ENCODE measurements at places on chromosomes 12 and 14. TPM values are rescaled to one million over a fixed set of nuclear protein-coding genes. Genes with fewer than 3 reads are reported as not detected.

Gene AQP5
- 0.52 TPM for total RNA-seq

Gene POU6F1
- total RNA-seq: 3.5 TPM

Gene POTEM
- total RNA-seq: not detected

Gene ASCL1
- not detected for total RNA-seq

Gene PLEKHG7
- total RNA-seq: not detected

Gene ADSS1
- 16.3 TPM for total RNA-seq

Gene CCDC184
- 2.2 TPM for total RNA-seq

Gene PZP
- total RNA-seq: not detected

Gene LRRC43
- 1.2 TPM for total RNA-seq

Gene LHX5
- not detected for total RNA-seq

Gene PMCH
- 0.30 TPM for total RNA-seq

Gene PEBP1
- total RNA-seq: 182 TPM

Gene OR4K17
- not detected for total RNA-seq

Gene GNG2
- 43.6 TPM for total RNA-seq

Gene IFNG-AS1
- 0.07 TPM for total RNA-seq

Gene RASAL1
- not detected for total RNA-seq

Gene MYH6
- not detected for total RNA-seq

Gene ITGB7
- total RNA-seq: 0.40 TPM
